Activated naive CD8-positive, alpha-beta T cell treated with anti-CD3 and anti-CD28 coated beads for 36 hours (primary cell): ENCODE measurements at places on chromosomes 16 and 17. TPM values are rescaled to one million over a fixed set of nuclear protein-coding genes. Genes with fewer than 3 reads are reported as not detected.

The GCGR gene
- total RNA-seq = not detected

The KRTAP2-1 gene
- total RNA-seq = not detected

The PEX12 gene
- total RNA-seq = 6.6 TPM

The TBX4 gene
- not detected for total RNA-seq

The CYB5D1 gene
- 18.6 TPM for total RNA-seq

The TPSB2 gene
- total RNA-seq = not detected

The ITGAL gene
- 235 TPM for total RNA-seq

The HYDIN gene
- not detected for total RNA-seq

The FBXW10B gene
- total RNA-seq = 0.82 TPM

The STAT5B gene
- total RNA-seq = 68.6 TPM

The ANKRD40CL gene
- not detected for total RNA-seq

The SPATA22 gene
- total RNA-seq = not detected

The KRTAP4-3 gene
- not detected for total RNA-seq

The TMEM235 gene
- not detected for total RNA-seq

The PIK3R6 gene
- 1.0 TPM for total RNA-seq
